Esophagus mucosa (tissue), 1 donor: ENCODE measurements at places on chromosomes 2 and 18.

DNA sequence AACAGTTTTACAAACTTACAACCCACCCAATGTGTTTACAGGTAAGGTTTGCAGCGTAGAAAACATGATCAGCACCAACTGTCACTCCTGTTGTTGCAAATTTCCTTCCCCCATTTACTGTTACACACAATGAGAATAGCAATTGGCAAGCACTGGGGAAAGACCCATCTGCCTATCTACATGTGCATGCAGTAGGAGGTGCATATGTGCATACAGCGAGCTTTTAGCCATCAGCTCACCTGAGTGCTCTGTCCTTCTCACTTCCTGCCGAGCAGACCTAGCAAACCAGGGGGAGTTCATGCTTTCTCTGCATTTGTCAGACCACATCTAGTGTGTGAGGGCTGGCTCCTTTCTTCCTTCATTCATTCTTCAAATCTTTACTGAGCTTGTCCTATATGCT lies 49.9 kb upstream of the ARL4C start:
- no peak for ATAC-seq

DNA sequence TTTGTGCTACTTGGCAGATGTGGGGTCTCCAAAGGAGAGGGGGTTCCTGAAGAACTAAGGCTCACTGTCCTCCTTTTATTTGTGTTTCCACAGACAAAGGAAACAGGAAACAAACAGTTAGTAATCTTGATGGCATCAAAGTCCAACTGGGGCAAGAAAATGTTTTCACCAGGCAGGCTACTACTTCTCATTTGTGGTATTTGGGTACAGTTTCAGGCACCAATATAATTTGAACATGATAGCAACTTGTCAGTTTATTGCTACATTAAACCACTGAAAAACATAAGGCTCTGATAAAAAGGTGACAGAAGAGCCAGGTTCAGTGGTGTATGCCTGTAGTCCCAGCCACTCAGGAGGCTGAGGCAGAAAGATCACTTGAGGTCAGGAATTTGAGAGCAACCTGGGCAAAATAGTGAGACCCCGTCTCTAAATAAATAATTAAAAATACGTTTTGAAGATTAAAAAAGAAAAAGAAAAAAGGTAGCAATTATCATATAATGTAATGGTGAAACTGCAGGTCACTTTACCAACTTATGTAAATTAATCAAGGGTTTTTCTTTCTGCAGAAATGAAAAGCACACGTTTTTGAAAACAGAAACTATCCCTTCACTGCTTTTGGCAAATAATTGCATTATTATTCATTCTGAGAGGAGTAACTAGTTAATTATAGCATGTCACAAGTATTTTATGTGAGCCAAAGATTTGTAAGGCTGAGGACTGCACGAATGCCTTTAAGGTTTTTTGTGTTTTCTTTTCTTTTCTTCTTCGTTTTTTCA lies 157.5 kb upstream of the CAVIN2 start:
- no peak for ATAC-seq

DNA sequence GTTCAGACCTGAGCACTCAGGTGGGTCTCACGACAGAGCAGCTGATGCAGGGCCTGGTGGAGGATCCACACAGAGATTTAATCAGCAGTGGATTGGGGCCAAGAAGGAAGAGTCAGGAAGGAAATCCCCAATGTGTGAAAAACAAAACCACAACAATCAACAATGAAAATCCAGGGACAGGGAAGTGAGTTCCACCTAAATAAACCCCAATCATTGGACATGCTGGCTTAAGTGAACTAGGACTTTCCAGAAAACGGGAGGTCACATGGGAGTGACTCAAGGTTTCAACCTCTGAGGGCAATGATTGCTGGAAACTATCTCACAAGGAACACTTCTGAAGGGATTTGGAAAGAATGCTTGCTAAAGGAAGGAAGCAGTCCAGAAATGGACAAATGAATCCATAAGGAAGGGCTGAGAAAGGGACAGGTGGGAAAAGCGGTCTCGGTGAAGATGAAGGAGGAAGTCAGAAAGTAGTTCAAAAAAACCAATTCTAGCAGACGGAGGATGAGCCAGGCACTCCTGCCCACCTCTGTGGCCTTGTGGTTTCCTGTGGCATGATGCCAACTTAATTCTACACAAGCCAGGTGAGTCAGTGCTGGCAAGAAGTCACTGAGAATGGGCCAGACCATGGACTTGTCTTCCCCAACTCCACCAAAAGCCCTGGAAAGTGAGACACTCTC lies 15.4 kb upstream of the XDH start:
- ATAC-seq, result peak; percentile 75

DNA sequence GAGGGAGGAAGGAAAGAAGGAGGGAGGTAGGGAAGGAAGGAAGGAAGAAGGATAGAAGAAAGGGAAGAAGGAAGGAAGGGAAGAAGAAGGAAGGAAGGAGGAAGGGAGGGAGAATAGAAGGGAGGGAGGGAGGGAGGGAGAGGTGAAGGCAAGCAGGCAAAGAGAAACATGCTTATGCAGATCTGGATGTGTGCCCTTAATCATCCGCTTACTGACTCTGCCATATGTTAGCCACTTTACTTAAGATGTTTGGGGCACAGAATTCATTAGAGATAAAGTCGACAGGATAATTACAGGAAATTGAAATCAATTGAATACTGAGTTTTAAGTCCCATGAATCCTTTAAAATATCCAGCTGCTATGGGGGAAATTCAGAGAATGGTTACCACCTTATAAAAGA lies 334.2 kb downstream of the GRB14 start:
- no peak for ATAC-seq

- no peak for ATAC-seq
Measured at GRCh38 chr18:26863921-26864497, 1.5 kb downstream of the AQP4 start.
